ENCODE measurements at places on chromosomes 6 and 20.

DNA sequence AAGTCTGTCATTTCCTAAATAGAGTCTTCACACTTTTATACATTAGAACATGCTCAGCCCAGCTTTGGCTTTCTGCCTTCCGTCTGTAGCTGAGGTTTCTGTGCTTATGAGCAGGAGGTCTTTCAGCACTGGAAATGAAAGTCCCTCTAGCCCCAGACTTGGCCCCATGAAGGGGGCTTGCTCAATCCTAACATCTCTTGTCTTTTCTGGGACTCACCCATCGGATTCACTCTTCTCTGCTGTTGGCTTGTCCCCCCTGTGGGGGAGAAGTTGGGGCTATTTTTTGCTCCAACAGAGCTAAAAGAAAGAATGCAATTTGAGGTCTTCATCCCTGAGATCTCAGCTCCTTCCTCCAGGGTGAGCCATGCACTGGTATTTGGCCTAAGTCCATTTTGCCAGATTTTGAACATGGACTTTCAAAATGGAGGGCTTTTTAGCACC, 177.7 kb downstream of the MRPL14 start:
- no peak for DNase-seq

- no peak for DNase-seq
Measured at GRCh38 chr6:36836111-36837021, 2.9 kb downstream of the CPNE5 start.

DNA sequence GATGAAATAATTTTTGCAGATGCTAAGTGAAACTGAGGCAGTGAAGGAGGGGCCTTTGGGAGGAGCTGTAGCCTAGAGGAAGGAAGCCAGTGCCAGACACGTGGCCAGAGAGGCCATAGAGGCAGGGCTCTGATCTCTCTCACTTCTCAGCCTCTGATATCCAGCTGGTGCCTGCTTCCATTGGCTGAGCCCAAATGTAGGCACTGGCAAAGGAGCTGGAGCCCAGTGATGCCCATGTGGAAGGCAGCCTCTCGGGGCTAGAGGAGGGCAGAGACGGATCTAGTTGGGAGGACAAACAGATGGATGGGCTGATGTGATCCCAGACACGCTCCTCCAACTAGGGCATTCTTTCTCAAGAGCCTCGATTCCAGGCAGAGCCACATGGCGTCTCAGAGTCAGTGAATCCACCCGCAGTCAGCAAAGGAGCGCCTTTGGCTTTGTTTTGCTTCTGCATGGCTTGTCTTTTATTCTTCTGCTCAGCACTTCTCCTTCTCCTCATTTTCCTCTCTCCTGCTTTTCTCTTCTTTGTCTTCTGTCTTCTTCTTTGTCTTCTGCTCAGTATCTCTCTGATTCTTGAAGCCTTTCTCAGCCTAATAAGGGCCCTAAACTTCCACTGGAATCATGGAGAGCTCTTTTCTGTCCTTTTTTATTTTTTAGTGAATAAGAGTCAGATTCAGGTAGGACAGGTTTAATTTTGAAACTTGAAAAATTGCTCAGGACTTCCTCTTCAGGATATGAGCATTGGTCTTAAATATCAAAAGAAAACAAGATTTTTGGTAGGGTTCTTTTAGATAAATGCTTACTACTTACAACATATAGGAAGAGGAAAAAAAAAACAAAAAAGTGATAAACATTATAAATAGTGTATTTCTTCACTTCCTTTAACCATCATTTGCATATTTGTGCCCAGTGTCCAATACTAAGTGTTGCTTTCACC, 41.8 kb downstream of the CYP24A1 start:
- no peak for DNase-seq

GRCh38 chr6:138973466-138974153, 14.4 kb downstream of the REPS1 start:
- DNase-seq = no peak

- DNase-seq = no peak
Measured at GRCh38 chr6:83216806-83217205, 23.6 kb downstream of the RWDD2A start.

DNA sequence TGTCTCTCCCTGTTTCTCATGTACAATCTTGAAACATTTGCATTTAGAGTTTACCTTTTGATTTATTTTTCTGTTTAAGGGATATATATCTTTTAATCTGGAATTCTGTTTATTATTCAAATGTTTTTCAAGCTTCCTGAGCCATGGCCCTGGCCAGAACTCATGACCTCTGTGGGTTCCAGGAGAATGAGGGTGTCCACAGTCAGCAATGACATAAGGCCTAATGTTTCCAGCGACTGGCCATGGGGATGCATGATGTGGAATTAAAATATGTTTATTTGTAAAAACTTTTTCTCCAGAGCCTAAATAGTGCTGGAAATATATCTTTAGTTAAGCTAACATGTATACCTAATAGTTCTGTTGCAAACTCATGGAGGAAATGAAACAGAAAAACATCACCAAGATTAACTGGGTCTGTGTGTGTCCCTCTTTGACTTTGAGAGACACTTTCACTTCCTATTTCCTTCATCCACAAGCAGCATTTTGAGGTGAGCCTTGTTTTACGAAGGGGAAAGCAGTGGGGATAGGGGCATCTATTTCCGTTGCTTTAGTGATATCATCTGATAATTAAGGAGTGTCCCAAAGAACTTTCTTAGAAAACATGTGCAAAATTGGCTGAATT, 87.6 kb downstream of the SMOC2 start:
- DNase-seq = no peak

DNA sequence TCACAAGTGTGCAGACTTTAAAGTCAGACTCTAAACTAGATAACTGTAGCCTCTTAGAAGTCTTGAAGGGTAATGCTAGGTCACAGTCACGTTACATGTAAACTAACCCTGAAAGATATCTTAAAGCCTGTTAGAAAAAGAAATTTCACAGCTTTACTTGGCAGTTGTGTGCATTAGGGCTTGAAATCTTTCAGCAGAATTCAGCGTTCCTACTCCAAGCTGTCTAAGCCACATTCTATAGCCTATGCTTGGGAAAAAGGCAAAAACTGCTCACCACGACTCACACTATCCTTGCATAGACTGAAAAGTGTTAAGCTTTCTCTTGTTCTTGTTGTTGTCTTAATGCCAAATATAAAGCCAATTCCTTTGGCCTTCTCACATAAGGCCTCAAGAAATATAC, 338.0 kb upstream of the SASH1 start:
- DNase-seq = no peak

- DNase-seq = no peak
Measured at GRCh38 chr6:137224799-137225198, 5.6 kb upstream of the IFNGR1 start.

DNA sequence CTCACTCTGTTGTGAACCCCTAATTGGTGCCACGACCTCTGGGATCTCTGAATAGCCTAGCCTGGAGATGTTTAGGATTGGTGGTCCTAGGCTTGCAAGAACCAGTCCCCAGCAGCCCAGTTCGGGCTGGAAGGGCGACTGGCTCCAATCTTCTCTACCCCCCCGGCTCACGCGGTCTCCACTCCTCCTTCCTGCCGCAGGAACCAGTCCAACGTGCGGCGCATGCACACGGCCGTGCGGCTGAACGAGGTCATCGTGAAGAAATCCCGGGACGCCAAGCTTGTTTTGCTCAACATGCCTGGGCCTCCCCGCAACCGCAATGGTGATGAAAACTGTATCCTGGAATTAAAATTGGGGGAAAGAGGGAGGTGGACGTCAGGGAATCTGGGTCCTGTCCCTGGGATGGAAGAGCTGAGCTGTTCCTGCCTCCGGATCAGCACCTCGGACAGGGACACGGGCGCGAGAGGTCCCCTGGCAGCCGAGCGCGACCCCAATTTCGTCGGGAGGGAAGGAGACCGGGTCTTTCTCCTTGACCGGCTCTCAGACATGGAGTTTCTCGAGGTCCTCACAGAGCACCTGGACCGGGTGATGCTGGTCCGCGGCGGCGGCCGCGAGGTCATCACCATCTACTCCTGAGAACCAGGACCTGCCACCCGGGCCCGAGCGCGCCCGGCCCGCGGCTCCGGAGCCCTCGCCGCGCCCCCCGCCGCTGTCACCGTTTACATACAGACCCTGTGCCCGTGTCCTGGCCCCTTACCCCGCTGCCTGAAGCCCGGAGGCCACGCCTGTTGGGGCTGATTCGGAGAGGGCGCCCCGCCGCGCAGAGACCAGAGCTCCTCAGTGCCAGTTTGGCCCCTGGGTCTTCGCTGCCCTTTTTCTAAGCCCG, 28.2 kb downstream of the SLC12A5 start:
- DNase-seq = no peak

DNA sequence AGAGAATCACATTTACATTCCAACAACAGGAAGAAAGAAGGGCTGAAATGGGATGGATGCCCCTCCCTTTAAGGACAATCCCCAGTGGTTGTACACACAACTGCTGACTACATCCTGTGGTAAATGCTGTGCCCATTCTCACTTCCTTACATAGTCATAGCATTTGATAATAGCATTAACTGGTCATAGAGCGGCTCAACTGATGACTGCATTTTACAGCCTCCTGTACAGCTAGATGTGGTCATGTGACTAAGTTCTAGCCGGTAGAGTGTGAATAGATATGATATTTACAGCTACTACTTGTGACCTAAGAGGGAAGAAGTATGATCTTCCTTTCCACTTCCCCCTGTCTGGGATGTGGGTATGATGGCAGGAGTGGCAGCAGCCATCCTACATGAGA, 24.7 kb downstream of the KCNK17 start:
- no peak for DNase-seq

DNA sequence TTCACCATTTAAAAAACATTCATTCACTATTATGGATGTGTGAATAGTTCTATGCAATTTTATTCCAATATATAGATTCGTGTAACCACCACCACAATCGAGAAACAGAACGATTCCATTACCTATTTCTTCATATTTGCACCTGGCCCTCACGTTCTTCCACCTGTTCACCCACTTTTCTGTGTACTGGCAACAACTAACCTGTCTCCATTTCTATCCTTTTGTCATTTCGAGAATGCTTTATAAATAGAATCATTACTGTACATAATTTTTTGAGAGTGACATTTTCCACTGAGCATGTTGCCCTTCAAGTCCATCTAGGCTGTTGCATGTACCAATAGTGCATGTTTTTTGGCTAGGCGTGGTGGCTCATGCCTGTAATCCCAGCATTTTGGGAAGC, 23.2 kb upstream of the STX11 start:
- DNase-seq = no peak

DNA sequence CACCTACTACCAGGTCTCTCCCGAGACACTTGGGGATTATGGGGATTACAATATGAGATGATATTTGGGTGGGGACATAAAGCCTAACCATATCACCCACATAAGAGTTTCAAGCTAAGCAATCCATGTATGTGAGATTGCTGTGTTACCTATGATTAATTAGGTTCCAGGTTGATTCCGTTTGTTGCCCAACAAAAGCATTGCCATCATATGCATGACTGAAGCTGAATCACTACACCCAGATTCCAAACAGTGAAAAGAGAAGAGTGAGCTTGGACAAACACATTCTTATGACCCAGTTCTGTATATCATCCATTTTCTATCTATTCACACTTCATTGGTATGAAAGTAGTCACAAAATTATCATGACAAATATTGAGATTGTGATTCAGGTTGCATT, 952.5 kb upstream of the MAN1A1 start:
- no peak for DNase-seq

GRCh38 chr6:3090013-3090412, 21.7 kb downstream of the RIPK1 start:
- DNase-seq = no peak

DNA sequence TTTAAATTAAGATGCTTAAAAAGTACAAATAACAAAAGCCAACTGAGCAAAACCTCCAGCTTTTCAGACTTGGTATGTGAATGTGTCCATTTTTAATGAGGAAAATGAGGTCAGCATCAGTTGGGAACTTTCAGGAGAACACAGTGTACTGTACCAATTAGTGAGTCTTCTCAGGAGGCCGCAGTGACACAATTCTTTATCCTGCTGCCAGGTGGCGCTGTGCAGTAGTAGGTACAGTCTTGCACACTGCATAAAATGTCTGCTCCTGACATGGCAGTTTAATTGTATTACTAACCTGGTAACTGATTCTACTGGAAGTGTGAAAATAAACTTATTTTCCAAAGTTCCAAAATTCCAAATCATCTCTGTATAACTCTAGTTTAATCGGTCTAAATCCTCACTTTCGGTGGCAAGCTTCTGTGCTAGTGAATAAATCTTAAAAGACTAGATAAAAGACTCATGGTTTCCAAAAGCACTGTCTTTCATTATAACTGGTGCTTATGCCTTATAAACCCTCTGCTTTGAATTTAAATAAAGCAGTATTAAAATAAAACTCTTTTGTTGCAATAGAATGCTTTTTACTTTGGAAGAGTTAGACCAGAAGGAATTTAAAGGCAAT, 214.8 kb upstream of the MMS22L start:
- peak; percentile 29 for DNase-seq

- DNase-seq = no peak
Measured at GRCh38 chr6:71012866-71013469, 56.1 kb upstream of the B3GAT2 start.

GRCh38 chr6:150652848-150653613, 53.3 kb downstream of the PLEKHG1 start:
- DNase-seq = no peak

GRCh38 chr6:2196079-2196679, 49.2 kb downstream of the GMDS start:
- peak; percentile 30 for DNase-seq

All from effector memory CD8-positive, alpha-beta T cell (primary cell).